ENCODE measurements at places on chromosomes 6 and 20.

- no peak for DNase-seq
These were observed 2.7 kb upstream of the CD24 start for GRCh38 chr6:106977246-106977645.

- DNase-seq, result no peak
These were observed 69.3 kb downstream of the ALDH8A1 start for GRCh38 chr6:134880487-134881190.

GRCh38 chr6:107604549-107604948 is 114.6 kb downstream of the SOBP start:
- no peak for DNase-seq

GRCh38 chr6:122361314-122361979 is 38.0 kb upstream of the HSF2 start:
- DNase-seq, result no peak

DNA sequence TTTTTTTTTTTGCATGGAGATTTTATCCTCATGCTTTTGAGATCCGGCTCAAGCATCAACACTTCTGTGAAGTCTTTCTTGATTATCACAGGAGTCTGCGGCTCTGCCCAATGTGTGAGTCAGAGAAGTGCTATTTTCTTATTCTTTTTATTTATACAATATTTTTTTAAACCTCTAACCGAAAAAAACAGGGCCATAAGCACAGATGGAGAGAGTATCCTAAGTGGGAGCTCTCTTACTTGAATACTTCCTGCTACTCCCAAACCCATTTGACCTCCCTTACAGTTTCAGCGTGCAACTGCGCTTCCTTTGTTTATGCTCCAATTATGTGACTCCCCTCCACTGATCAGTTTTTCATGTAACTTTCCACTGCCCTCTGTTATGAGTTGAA is 8.7 kb upstream of the ATXN1 start:
- DNase-seq, result no peak

DNA sequence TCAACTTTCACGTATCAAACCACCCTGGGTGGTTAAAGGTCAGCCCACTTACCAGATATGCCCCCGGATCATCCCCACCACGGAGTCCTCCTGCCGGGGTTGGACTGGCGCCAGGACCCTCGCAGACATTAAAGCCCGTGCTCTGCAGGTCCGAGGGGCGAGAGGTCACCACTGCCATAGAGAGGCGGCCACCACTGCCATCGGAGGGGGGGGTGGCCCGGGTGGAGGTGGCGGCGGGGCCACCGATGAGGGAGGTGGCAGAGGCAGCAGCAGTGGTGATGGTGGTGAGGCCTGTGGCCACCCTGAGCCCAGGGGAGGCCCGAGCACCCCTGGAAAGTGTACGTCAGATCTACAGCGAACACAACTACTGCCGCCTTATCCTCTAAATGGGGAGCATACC is 76.3 kb downstream of the ASXL1 start:
- DNase-seq, result no peak

DNA sequence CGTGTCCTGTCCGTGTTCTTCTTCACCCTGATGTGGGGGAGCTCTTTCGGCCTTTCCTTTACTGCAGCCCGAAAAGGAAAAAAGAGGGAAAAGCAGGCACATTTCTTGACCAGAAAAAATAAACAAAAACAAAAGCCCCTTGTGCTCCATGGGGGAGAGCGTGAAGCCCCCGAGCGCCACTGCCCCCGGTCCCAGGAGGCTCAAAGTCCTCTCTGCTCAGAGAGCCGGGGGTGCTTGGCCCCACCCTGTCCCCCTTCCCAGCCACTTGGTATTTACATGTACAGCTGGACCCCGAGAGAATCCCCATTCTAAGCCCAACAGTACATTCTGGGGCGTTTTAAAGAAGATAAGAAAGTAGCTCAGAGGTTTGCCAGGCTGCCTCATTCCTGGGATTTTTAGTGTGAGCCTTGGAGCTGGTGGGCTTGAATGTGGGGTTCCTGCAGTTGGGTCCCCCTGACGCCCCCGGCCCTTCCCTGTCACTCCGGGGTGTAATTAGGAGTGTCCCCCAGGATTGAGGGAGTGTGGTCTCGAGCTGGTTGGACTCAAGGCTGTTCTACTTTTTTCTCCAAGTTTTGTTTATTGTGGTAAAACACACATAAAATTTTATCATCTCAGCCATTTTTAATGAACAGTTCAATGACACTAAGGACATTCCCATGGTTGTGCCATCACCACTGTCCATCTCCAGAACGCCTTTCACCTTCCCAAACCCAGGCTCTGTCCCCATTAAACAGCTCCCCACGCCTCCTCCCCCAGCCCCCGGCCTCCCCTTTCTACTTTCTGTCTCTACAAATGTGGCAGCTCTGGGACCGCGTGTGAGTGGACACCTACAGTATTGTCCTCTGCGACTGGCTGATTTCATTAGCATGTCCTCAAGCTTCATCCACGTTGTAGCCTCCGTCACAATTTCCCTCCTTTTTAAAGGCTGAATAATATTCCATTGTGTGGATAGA is 55.7 kb upstream of the BHLHE23 start:
- DNase-seq, result no peak

GRCh38 chr6:162533009-162533400 is 194.6 kb downstream of the PRKN start:
- DNase-seq, result no peak

DNA sequence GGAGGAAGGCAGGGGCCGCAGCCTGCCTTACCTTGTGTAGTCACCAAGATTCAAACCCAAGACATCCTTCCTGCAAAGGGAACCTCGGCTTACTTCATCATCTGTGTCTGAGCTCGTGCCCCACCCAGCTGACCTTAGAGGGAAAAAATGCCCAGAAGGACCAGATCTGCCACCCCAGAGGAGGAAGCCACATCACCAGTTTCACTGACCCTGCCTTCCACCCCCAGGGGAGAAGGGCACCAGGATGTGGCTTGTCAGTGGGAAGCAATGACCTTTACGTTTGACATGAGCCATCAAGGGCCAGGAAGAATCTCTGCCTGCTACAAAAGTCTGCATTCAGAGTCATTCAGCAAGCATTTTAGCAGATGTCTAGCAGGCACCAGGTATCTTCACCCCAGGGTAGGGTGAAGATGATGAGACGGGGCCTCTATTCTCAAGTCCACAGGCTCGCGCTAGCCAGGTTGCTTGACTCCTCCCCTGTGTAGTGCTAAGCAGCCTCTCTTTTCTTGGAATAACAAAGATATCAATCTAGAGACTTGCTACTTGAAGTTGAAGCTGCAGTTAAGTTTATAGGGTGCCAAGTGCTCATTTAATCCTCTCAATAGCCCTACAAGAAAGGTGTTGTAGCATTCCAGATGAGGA is 28.1 kb downstream of the HM13 start:
- DNase-seq, result no peak

- DNase-seq, result no peak
These were observed 74.3 kb downstream of the ADGRG6 start for GRCh38 chr6:142376115-142376514.
